ENCODE measurements at places on chromosomes 6 and 20.

- DNase-seq = no peak
Measured at GRCh38 chr6:109303640-109304283, 78.5 kb downstream of the CD164 start.

DNA sequence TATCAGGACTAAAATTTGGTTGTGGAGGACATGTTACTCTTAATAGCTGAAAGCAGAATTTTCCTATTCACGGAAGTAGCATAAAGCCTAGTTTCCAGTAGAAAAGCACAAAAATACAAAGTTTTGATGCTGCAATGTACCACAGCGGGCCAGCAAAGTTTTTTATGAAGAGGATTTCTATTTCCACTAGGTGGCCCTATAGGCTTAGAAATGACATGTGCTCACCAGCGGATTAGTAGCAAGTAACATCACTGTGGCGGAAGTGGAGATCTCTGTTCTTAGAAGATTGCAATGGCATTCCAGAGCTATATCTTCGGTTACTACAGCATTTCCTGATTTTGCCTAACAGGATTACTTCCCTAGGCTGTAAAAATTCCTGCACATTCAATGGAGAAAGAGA, 1219.0 kb upstream of the EYS start:
- no peak for DNase-seq

DNA sequence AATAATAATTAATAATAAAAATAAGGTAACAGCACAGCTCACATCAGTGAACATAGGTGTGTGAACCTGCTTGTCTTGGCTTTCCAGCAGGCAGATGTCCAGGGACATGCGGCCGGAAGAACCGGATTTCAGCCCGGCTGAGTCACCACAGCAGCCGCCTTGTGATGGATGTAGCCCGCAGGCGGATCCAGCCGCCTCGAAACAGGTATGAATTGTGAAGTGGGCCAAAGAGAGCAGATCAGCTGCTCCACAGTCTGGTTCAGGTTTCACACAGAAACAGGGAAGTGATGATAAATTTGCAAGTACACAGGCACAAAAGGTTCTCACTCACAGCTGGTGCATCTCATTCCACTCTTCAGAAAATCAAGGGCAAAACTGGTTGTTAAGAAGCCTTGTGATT, 55.1 kb downstream of the ID4 start:
- DNase-seq = no peak

GRCh38 chr6:166354143-166354542, 11.8 kb upstream of the SFT2D1 start:
- no peak for DNase-seq

GRCh38 chr6:155154158-155154830, 109.5 kb upstream of the CLDN20 start:
- no peak for DNase-seq

DNA sequence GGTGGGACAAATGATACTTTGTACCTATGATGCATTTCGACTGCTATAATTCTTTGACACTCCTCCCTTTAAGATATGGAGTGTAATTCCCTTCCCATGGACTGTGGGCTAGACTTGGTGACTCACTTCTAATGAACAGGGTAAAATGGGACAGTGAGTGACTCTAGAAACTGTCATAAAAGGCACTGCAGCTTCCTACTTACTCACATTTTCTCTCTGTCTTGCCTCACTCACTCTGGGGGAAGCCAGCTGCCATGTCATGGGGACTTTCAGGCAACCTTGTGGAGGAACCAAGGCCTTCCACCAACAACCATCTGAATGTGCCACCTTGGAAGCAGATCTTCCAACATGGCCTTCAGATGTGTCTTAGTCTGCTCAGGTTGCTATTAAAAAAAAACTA, 12.9 kb upstream of the GFOD1 start:
- no peak for DNase-seq

GRCh38 chr6:14310960-14311359, 193.4 kb downstream of the CD83 start:
- DNase-seq = no peak

- no peak for DNase-seq
Measured at GRCh38 chr6:75446241-75446880, 47.2 kb downstream of the FILIP1 start.

DNA sequence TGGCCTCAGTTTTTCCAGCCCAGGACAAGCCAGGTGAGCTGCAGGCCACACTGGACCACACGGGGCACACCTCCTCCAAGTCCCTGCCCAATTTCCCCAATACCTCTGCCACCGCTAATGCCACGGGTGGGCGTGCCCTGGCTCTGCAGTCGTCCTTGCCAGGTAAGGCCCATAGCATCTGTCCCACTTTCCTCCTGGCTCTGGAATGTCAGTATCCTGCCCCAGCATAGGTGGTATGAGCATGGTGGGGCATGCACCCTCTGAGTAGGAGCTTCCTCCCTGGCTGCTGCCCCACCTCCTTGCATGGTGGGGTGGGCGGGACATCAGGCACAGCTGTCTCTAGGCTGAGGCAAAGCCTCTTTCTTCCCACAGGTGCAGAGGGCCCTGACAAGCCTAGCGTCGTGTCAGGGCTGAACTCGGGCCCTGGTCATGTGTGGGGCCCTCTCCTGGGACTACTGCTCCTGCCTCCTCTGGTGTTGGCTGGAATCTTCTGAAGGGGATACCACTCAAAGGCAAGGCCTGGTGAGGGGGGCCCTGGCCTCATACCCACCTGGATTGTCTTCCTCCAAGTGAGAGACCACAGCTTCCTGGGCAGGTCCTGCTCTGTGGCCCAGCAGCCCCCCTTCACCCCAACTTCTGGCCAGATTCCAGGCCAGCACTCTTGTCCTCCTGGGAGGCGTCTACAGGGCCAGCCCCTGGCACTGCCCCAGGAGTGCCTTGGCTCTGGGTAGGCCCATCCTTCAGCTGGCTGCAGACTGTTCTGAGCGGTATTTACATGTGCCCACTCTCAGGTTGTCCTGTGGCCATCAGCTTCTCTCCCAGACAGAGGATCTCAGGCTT, 9.1 kb downstream of the PI16 start:
- DNase-seq = no peak

DNA sequence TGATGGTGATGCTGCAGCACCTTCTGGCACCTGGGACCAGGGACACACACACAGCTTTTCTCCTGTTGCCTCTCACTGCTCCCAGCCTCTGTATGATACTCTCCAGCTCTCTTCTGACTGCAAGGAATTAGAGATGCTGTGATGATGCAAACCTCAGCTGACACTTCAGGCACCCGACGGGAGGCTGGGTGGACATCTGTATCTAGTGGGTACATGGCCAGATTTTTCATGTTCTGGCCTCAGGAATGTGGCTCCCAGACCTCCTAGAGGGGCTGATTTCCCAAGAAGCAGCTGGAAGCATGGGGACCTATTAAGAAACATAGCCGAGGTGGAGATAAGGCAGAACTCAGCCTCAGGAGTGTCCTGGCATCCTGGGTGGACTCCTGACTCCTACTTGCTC, 6.8 kb upstream of the EPB41L1 start:
- DNase-seq = no peak

GRCh38 chr20:6053776-6054688, at the start of gene LRRN4:
LRRN4 (minus strand) TSS chr20:6054060; CDS start chr20:6052799, 1,261 bp downstream.
- DNase-seq = no peak
